ENCODE measurements at places on chromosomes 4 and X.

DNA sequence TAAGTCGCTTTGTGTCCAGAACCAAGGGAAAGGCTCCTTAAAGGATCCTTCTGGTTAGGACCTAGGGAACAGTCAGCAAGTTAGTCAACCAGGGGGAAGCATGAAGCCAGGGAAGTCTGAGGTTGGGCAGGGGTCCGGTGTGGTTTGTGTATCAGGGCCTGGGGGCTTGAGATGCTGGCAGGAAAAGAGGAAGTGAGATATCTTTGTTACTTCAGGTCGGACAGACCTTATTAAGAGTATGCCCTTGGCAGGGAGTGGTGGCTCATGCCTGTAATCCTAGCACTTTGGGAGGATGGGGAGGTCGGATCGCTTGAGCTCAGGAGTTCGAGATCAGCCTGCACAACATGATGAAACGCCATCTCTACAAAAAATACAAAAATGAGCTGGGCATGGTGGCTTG is 52.3 kb upstream of the TRPC5OS start:
- DNase-seq, result no peak

GRCh38 chr4:87360338-87360935 is 30.6 kb downstream of the HSD17B11 start:
- DNase-seq, result no peak

- DNase-seq, result no peak
These were observed 17.4 kb downstream of the COL4A5 start for GRCh38 chrX:108456971-108457477.

DNA sequence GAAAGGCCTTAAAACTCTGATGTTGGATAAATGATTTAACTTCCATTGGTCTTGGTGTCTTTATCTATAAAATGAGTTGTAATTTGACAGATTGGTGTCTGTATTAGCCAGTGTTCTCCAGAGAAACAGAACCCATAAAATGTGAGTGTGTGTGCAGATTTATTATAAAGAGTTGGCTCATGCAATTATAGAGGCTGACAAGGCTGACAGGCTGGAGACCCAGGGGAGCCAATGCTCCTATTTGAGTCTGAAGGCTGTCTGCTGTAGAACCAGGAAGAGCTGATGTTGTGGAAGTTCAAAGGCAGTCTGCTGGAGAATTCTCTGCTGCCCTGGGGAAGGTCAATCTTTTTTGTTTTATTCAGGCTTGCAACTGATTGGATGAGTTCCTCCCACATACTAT is 131.7 kb downstream of the SLC4A4 start:
- no peak for DNase-seq

- DNase-seq, result no peak
These were observed 154.0 kb downstream of the EVC2 start for GRCh38 chr4:5554376-5554775.

DNA sequence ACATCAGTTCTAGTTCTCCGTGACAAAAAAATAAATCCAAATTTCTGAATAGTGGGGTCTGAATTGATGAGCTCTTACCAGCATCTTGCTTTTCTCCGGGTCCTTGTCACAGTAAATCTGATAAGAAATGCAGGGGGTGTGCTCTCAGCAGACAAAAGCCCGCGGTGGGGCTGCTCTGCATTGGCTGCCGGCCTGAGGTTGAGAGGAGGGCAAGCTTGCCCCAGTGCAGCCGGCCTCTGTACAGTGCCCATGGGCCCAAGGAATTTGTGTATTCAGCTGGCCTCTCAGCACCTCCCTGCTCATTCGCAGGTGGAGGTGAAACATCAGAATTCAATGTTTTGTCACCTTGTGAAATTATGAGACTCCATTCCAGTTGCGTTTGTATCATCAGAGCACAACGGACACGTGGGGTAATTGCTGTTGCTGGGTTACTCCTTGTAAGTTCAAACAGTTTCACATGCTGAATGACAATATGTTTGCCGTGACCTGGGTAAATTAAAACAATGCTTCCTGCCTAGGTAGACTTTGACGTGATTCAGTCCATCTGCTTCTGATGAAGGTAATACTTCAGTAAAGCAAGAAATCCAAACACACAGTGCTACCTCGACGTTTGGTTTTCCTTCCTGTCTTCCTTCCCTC is 596.4 kb downstream of the MID1IP1 start:
- DNase-seq, result no peak

DNA sequence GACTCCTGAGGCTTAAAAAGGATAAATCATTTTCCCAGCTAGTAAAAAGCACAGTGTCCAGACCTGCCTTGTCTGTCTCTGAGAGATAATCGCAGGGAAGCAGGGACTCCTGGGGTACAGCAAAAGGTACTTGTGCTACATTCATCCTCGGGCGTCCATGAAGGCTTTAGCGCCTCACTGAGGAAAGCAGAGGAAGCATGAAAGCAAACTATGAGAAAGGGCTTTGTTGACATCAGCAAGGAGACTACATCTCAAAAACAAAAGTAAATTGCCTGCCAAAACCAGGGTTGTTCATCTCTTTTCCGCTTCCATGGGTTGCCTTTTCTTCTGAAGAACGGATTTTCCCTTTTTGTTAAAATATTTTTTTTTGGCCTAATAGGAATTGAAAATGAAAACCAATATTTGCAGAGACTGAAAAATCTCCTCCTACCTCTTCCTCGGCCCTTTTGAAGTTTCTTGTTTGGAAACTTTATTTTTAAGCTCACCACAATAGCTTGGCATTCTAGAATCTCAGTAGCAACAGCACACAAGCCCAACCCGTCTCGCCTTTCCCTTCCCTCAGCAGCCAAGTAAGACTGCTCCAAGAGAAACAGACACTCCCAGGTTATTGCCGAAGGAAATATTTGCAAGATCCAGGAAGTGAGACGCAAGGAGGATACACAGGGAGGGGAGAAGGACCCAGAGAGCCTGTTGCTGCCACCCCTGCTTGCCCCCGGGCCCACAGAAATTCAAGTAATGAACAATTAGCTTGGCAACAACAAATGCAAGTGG is 148.3 kb upstream of the DGKK start:
- no peak for DNase-seq

DNA sequence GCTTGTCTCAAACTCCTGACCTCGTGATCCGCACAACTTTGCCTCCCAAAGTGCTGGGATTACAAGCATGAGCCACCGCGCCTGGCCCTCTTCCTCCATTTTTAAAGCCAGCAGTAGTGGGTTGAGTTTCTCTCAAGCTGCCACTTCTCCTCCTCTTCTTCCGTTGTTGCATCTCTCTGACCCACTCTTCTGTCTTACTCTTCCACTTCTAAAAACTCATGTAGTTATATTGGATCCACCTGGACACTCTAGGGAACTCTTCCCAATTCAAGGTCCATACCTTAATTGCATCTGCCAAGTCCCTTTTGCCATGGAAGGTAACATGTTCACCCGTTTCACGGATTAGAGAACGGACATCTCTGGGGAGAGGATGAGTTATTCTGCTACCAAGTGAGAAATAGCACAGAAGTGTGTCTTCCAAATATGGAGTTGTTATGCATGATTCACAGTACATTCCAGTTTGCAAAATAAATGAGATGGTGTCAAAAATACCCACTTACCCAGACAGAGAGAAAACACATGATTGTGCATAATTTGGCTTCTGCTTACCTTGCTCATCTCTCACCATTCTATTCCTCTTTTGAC is 51.8 kb downstream of the GBA3 start:
- no peak for DNase-seq

DNA sequence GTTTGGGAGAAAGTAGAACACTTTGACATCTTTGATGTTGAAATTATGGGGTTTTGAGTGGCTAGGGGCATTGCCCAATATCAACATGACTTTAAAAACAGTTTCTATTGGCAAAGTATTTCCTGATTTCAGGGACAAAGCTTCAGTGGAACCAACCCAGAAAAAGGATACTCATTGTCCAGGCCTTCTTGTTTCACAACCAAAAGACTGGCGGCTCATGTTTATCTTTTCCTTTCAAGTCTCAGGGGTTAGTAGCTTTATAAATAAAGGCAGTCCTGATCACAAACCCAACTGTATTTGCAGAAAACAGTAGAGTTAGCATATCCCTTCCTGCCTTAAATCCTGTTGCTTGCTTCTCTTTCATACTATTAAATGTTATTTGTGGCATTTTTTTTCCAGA is 119.1 kb downstream of the SLITRK2 start:
- no peak for DNase-seq

DNA sequence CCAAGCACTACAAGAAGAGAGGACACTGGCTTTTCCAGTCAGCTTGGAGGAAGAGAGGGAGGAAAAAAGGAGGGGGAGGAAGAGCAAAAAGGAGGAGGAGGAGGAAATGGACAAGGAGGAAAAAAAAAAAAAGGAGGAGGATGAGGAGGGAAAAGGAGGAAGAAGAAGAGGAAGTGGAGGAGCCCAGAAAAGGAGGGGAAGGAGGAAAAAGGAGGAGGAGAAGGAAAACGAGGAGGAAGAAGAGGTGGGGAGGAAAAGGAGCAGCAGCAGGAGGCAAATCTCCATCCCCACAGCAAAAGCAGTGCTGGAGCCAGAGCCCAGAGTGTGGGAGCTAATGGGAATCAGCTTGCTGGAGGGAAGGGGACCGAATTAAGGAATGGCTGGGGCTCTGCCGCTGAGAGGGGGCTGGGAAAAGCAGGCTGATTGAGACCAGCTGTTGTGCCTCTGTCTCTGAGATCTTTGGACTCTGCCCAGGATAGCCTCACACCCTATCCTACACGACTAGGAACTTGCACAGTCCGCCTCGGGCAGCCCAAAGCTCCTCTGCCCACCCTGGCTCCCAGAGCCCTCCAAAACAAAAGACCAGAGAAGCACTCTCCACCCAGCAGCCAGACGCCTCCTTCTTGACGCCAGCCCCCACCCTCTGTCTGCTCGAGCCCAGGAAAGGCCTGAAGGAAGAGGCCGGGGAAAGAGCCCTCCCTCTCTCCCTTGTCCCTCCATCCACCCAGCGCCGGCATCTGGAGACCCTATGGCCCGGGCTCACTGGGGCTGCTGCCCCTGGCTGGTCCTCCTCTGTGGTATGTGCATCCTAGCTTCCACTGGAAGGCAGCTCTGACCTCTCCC is at the start of gene XPNPEP2:
Gene XPNPEP2 (plus strand): TSS at position 514 of the 843 bp plus-strand sequence. CDS start 235 bp downstream, at position 749.
- DNase-seq, result peak; percentile 25

- no peak for DNase-seq
These were observed 217.9 kb downstream of the HS6ST2 start for GRCh38 chrX:132740316-132741123.

- DNase-seq, result no peak
These were observed 182.7 kb upstream of the PCDH7 start for GRCh38 chr4:30537456-30537855.

DNA sequence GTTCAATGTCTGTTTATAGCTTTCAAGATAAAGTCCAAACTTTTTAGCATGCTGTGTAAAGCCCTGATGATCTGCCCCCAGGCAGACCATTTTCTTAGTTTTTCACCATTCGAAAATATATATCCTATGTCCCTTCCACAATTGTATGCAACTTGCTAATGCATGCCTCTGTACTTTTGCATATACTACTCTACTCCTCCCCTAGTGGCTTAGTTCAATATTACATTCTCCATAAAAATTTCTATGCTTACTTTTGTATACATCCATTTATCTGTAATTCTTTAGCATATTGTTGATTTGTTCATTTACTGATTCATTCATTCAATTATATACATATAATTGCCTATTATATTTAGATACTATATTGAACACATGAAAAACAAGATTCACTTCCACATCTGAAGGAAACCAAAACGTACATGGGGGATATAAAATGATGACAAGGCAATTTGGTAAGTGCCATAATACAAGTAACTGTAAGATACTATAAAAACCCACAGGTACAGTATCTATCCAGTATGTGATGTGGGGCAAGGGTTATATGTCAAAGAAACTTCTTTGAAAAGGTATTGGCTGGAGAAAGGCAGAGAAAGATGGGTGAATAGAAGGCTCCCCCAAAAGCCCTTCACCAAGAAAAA is 902.5 kb downstream of the FAM133A start:
- no peak for DNase-seq

GRCh38 chrX:10444204-10444603 is 176.2 kb downstream of the MID1 start:
- DNase-seq, result no peak

DNA sequence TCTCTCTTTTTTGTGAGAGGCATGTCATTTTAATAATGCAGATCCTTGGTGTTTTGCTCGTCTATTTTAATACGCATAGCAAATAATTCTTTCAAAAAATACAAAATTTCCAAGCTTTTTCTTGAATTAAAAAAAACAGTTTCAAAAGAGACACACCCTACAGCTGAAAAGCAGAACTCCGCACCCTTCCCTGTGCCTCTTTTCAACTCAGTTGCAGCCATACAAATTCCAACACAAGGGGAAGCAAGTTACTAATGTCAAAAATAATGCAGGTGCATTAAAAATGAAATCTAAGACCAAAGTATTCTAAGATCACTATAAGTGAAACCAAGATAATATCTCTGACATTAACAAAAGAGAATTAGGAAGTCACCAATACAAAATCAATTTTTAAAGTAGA is 66.6 kb downstream of the NR3C2 start:
- DNase-seq, result no peak

DNA sequence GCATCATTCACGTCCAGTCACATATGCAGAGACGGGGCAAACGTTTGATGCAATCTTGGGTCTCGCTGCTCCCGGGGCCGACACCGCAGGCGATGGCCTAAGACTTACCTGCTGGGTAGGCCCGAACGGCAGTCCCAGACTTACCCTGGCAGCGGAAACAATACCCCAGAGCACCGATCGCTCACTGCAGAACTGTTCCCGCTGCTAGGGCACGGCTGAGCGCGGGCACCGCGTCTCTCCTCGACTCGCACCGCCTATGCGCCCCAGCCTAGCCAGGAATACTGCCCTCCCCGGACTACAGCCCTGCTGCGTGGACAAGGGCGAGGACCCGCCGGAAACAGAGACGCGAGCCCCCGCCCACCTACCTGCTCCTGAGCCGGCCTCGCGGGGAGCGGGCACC is 86.2 kb downstream of the HPRT1 start:
- DNase-seq, result no peak

DNA sequence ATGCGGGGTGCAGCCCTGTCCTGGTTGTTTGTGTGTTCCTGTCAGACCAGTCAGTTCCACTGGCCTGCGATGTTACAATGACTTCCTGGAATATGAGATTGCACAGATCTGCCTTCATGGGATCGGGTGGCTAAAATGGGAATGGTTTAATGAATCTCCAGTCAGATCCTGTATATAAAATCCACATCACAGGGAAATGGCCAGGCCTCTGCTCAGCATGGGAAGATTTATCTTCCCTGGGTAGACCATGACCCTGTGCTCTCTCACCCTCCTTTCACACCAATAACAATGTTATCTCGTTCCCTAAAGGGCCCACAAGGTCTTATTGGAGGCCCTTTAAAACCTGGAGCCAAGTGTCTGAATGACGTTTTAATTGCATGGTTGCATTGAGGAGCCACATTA is 307.4 kb downstream of the RAB28 start:
- DNase-seq, result peak; percentile 25
